ENCODE measurements at places on chromosomes 16 and 17. TPM values are rescaled to one million over a fixed set of nuclear protein-coding genes. Genes with fewer than 3 reads are reported as not detected.

DNA sequence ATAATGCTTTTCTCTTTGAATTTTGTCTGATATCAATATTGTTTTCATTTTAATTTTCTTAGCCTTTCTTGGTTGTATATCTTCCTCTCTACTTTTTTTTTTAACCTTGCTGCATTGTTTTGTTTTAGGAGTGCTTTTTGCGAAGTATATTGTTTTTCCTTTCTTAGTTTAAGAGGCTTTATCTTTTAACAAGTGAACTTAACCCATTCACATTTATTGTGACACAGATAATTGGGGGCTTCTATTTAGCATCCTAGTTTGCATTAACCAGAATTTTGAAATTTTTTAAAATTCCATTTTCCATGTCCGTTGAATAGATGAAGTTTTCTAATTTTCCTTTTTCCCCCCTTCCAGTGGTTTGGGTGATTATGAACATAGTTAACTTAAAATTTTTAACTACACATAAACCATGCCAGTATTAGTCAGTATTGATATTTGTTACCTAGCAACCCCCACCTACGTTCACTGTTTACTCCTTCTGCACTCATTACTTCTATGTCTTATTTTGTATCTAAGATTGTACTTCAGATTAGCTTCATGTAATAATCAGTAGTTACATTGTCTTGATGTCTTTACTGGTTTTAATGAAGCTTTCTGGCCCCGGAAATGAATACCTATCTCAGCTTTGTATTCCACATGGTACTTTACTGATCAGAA is 44.4 kb downstream of the TNRC6A start:
- H3K4me3 ChIP-seq, result no peak overlapping the region
- no peak for DNase-seq
- no peaks in the 10 kb centered on the region for H3K4me1 ChIP-seq
- H3K27ac ChIP-seq, result no peak overlapping the region

DNA sequence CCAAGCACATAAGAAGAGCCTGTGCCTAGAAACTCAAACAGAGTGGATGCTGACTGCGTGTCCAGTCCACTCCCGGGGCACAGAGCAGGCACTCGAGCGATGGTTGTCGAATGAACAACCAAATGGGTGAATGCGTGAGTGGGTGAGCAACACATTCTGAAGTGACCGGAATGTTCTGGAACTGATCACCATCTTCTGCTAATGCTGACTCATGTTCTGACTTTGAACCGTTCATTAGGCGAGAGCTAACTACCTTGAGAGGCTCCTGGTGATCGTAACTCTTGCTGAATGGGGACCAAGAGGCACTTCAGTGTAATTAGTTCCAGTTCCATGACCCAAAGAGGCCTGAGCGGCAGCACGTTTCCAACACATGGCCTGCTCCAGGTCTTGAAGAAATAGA is 37.9 kb downstream of the IRF8 start:
- DNase-seq, result no peak
- H3K27ac ChIP-seq, result no peak overlapping the region
- no peak overlapping the region for H3K4me3 ChIP-seq
- H3K4me1 ChIP-seq, result no peaks in the 10 kb centered on the region
- H3K27me3 ChIP-seq, result no peaks in the 10 kb centered on the region

- no peaks in the 10 kb centered on the region for H3K27me3 ChIP-seq
- no peaks in the 10 kb centered on the region for H3K4me1 ChIP-seq
- no peak for DNase-seq
- H3K36me3 ChIP-seq, result no peaks in the 10 kb centered on the region
- no peak overlapping the region for H3K4me3 ChIP-seq
- no peak overlapping the region for H3K27ac ChIP-seq
These were observed 279.3 kb upstream of the KIF2B start for GRCh38 chr17:53543472-53543871.

The OR3A3 gene
- not detected for total RNA-seq

- no peaks in the 10 kb centered on the region for H3K27me3 ChIP-seq
- H3K4me3 ChIP-seq, result no peak overlapping the region
These were observed 26.1 kb downstream of the GAS7 start for GRCh38 chr17:10172241-10172741.

The FSCN2 gene
- not detected for total RNA-seq

DNA sequence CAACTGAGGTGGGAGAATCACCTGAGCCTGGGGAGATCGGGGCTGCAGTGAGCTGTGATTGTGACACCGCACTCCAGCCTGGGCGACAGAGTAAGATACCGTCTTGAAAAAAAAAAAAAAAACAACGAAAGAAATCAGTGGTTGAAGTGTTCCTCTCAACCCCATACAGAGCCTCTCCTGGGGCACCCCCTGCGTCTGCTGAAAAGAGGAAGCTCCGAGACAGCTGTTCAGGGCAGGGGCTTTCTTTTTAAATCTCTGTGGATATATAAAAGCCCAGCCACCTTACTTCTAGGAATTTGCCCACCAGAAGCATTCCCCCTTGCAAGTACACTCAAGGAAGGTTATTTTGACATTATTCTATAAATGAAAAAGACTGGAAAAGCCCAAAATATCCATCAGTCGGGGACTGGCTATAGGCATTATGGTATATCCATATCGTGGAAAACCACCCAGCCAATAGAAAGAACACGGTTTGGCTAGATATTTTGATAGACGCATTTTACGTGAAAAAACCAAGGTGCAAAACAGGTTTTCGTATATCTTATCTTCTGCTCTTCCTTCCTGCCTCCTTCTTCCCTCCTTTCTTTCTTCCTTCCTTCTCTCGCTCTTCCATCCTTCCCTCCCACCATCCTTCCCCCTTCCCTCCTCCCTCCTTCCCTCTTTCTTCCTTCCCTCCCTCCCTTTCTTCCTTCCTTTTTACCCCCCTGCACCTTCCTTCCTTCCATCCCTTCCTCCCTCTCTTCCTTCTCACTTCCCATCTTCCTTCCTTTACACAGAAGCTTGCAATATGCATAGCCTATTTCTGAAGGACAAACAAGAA is 9.2 kb upstream of the CCL22 start:
- H3K36me3 ChIP-seq, result no peaks in the 10 kb centered on the region
- no peak overlapping the region for H3K4me3 ChIP-seq
- H3K4me1 ChIP-seq, result no peaks in the 10 kb centered on the region
- no peak for DNase-seq

The TPSD1 gene
- total RNA-seq, result not detected

- no peak overlapping the region for H3K27ac ChIP-seq
- H3K27me3 ChIP-seq, result no peaks in the 10 kb centered on the region
- H3K4me1 ChIP-seq, result no peaks in the 10 kb centered on the region
- H3K4me3 ChIP-seq, result no peak overlapping the region
These were observed 117.7 kb downstream of the CHD9 start for GRCh38 chr16:53172517-53172916.

Measured in right lobe of liver (tissue), 6 donors.